Posterior cingulate gyrus (tissue), 11 donors: ENCODE measurements at places on chromosomes 16 and 17.

DNA sequence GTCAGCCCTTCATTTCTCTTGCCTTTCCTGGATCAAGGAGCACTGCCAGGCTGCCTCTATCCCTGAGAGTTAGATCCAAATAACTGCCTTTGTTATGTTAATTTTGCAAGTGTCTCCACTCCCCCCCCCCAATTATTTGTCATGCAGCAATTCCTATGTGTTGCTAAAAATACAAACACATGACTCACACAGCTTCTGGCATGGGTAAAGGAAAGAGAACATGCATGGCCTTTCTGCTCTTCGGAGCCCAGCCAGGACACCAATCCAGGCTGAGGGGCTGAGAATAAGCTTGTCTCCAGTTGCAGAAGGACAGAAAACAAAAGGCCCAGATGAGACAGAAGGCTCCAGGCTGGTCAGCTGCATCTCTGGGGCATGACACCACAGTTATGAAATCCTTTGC is 148.0 kb upstream of the TNRC6C start:
- DNase-seq = no peak

- no peak for DNase-seq
Observed at GRCh38 chr17:75755205-75755901, 9.6 kb downstream of the GALK1 start.

DNA sequence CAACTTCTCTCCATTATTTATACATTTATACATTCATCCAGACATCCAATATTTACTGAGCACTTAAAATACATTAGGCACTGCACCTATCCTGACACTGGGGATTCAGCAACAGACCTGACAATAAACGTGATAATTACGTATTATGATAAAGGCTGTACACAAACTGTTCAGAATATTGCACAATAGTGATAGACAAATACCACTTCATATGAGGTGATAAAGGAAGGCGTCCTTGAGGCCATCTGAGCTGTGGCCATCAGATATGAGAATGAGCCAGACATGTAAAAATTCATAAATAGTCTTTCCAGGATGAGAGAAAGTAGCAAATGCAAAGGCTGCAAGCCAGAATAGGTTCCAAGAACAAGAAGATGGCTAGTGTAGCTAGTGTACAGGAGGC is 8.6 kb downstream of the USP32 start:
- DNase-seq = no peak

- DNase-seq = no peak
Observed at GRCh38 chr17:3655766-3656165, 12.6 kb downstream of the TAX1BP3 start.
